ENCODE measurements at places on chromosomes 1 and 21.

DNA sequence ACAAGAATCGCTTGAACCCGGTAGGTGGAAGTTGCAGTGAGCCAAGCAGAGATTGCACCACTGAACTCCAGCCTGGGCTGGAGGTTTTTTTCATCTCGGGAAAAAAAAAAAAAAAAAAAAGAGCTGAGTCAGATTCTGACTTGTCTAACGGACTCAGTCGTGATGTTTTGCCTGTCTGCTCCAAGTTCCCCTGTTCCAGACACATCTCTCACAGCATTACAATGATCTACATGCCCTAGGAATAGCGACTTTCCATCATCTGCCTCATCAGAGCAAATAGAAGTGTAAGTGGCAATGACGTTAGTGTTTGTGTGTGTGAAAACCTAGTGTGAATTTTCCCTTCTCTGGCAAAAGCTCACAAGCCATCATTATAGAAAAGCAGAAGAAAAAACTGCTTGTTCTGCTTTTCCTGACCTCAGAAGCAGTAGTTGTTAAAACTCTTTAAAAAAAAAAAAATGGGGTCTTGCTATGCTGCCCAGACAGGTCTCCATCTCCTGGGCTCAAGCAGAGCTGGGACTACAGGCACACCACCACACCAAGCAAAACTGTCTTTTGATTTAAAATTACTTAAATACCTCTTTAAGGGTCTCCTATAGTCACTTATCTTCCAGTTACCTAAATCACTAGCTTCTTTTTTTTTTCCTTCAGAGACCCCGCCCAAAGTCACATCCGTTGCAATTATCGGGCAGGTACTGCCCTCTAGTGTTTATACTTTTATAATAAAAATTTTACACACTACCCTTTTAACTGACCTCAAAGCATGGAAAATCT, 37.3 kb downstream of the PLEKHO1 start:
- no peak for DNase-seq

- no peak for DNase-seq
These were observed 104.3 kb downstream of the RYR2 start for GRCh38 chr1:237146241-237146640.

DNA sequence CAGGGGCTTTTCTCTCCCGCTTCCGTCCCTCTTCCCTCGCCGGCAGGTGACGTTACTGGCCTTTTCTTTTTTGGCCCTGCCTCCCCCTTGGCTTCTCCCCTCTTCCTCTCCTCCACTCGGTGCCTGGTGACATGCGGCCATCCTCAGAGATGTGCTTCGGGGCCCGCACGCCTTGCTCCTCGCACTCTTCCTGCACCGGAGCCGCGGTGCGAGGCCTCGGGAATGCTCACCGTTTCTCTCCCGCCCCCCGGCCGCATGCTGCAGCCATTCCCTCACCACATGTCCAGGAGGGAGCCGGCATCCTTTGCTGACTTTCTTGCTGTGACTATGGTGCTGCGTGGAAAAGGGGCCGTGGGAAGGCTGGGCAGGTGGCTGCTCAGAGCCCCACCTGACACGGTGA, 39.3 kb downstream of the PDE9A start:
- DNase-seq: no peak

DNA sequence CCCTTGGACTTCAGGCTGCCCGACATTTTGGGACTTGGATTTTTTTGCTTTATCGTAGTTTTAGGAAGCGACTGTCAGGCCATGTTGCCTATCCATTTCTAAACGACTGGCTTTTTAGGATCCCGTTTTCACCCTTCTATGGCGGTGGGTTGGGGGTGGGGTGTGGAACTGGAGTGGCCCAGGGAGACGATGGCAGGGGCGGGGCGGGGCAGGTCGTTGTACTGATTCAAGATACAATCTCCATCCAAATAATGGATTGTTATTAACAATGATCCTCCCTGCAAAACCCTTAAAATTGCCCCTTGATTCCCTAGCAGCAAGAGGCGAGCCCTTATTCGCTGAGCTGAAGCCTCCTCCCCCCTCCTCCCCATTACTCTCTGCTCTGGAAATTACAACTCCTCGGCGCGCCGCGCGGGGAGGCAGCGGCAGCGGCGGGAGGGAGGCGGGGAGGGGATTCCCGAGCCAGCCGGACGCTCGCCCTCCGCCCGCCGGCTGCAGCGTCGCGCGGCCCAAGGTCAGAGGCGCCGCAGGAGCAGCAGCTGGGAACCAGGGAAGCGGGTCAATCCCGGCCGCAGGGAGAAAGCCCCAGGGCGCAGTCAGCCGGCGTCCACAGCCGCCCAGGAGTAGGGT, at the start of gene TRIM67:
Gene TRIM67 (plus strand): TSS at position 392 of the 630 bp plus-strand sequence. CDS start 912 bp downstream, outside the sequence.
- DNase-seq: no peak

- DNase-seq: no peak
These were observed 16.7 kb downstream of the ALX3 start for GRCh38 chr1:110053552-110054428.

GRCh38 chr1:91844862-91845528, 41.0 kb downstream of the TGFBR3 start:
- no peak for DNase-seq

GRCh38 chr1:153404768-153405167, 11.6 kb upstream of the S100A7A start:
- DNase-seq: no peak

DNA sequence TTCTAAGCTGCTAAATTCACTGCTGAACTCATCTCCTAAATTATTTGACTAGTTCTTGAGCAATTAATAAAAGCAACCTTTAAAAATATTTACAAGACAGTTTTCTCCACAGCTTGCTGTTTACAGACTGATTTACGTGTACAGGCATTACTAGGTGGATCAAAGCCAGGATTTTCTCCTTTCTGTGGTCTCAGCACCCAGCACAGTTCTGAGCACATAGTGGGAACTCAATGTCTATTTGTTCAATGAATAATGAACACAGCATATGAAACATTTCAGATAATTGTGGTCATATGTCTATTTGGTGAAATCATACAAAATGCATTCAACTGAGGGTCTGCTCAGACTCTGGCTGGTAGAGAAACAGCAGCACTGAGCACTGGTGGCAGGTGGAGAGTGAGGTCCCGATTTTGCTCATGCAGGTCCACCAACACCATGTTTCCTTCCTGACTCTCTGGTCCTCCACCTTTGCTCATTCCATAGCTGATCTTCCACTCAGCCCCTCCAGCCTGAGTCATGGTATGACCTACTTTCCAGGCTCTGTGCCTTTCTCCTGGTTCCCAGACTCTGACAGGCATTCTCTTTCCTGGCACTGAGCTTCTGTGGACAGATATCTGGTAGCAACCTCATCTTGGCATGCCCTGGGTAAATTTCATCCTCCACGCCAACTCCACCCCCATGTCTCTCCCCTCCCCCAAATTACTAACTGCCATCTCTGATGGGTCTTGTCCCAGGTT, 311.3 kb downstream of the TGFB2 start:
- no peak for DNase-seq

- no peak for DNase-seq
These were observed 112.6 kb downstream of the MACF1 start for GRCh38 chr1:39317111-39317510.

Measured in NCI-H1436 treated with DMSO at 0.1 percent for 48 hours (cell line).